ENCODE measurements at places on chromosomes 1 and 21. TPM values are rescaled to one million over a fixed set of nuclear protein-coding genes. Genes with fewer than 3 reads are reported as not detected.

DNA sequence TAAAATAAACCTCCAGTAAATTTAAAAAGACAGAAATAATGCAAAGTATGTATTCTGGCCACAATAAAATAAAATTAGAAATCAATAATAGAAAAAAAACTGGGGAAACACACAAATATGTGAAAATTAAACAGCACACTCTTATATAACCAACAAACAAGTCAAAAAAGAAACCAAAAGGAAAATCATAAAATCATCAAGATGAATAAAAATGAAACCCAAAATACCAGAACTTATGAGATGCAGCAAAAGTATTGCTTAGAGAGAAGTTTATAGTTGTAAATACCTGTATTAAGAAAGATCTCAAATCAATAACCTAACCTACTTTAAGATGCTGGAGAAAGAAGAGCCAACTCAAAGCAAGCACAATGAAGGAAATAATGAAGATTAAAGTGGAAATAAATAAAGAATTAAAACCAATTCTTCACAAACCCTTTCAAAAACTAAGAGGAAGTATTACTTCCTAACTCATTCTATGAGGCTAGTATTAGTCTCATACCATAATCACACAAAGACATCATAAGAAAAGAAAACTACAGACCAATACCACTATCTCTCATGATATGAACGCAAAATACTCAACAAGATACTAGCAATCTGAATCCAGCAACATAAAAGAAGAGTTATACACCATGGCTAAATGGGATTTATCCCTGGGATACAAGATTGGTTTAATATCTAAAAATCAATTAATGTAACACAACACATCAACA, 6.4 kb upstream of the KRTAP10-3 start:
- no peak for DNase-seq

GRCh38 chr1:219686171-219686570, 73.3 kb upstream of the ZC3H11B start:
- DNase-seq = no peak

Gene S100A7
- total RNA-seq = not detected

Gene RXRG
- 0.74 TPM for total RNA-seq

Gene ANGPTL7
- not detected for total RNA-seq

Gene NUDC
- total RNA-seq = 92.5 TPM

Gene DNALI1
- total RNA-seq = 1.9 TPM

Gene PCBP3
- 5.3 TPM for total RNA-seq

- DNase-seq = no peak
These were observed 665.8 kb upstream of the CAMK1G start for GRCh38 chr1:208917723-208918122.

GRCh38 chr1:182608845-182609610, 4.8 kb upstream of the RGS16 start:
- no peak for DNase-seq

- DNase-seq = no peak
These were observed 46.7 kb downstream of the PGBD5 start for GRCh38 chr1:230379462-230379861.

DNA sequence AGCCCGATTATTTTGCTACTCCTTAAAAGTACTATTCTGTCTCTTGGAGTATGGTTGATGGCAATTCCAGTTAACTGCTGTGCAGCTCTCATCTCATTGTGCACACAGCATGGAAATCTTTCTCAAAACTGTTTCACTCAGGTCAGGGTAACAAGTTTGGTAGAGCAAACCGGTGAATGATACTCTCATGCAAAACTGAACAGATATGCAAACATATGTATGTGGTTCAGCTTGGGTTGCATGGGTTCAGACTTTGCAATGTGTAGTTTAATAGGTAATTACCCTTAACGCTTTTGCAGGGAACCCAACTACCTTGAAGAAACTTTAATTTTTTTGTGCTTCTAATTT, 2.2 kb downstream of the GADD45A start:
- no peak for DNase-seq

Gene EPHA2
- total RNA-seq = 40.8 TPM

DNA sequence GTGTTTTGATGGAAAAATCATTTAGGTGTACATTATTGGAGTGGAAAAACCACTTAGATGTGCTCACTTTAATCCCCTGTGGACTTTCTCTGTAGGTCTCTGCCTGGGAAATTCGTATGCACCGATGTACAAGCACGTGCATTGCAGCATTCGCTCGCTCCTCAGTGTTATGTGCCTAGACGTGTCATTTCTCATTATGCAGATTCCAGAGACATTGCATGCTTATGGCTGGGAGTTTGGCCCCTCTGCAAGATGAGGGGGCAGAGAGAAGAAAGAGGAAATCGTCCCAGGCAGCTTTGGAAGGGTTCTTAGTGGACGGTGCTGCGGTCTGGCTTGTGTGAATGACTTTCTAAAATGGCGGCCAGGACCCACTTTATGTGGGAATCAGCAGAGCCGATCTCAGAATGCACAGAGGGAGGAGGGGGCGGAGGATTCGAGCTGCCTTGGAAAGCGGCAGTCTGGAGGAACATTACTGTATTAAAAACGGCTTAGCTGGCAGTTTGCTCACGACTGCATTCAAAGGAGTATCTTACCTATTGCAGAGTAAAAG, 2.3 kb downstream of the SPEN start:
- peak; percentile 62 for DNase-seq

DNA sequence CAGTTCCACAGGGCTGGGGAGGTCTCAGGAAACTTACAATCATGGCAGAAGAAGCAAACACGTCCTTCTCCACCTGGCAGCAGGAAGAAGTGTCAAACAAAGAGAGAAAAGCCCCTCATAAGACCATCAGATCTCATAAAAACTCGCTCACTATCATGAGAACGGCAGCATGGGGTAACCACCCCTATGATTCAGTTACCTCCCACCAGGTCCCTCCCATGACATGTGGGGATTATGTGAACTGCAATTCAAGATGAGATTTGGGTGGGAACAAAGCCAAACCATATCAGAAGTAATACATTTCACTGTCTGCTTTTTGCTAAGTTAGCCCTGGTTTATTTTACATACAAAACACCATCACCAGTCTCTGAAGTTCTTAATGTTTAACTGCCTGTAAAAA, 68.5 kb downstream of the RBM11 start:
- DNase-seq = no peak

DNA sequence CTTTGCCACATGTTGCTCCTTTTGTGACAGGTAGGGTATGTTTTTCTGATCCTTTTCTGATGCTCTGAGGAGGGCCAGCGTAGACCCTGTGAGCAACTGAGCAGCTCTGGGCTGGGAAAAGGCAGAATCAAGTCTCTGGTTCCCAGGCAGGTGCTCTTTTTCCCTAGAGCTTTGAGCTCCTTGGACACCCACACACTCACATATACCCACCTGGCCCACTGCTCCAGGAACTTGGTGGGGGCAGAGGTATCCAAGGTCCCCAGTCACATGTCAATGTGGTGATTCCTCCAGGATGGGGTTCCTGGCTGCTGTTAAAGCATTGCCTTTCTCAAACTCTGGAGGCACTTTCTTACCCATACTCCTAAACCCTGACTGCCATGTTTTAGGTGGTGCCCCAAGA, 5.4 kb downstream of the CD2 start:
- DNase-seq = no peak

- DNase-seq = no peak
These were observed 112.3 kb upstream of the ZRANB2 start for GRCh38 chr1:71193153-71193552.

Gene PIP5K1A
- 33.3 TPM for total RNA-seq

All from colonic mucosa (tissue), 4 donors.